ENCODE measurements at places on chromosomes 3 and 15.

DNA sequence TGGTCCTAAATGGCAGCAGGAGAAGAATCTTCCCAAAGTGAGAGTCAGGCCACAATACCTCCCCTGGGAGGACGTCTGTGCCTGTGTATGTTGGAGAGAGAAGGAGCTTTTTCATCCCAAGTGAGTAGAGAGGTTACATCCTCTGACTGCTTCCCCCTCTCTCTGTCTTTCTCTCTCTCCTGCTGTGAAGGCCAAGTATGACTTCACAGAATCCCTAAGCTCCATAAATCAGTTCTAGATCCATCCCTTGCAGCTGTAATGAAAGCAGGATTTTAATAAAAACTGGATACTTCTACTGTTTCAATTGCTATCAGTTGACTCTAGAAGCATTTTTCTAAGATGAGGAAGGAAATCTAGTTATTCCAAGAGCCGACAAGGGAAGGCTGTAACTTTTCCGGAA is 389.1 kb upstream of the PROK2 start:
- no peak for DNase-seq

GRCh38 chr3:31861826-31862225 is 119.2 kb downstream of the OSBPL10 start:
- DNase-seq = no peak

DNA sequence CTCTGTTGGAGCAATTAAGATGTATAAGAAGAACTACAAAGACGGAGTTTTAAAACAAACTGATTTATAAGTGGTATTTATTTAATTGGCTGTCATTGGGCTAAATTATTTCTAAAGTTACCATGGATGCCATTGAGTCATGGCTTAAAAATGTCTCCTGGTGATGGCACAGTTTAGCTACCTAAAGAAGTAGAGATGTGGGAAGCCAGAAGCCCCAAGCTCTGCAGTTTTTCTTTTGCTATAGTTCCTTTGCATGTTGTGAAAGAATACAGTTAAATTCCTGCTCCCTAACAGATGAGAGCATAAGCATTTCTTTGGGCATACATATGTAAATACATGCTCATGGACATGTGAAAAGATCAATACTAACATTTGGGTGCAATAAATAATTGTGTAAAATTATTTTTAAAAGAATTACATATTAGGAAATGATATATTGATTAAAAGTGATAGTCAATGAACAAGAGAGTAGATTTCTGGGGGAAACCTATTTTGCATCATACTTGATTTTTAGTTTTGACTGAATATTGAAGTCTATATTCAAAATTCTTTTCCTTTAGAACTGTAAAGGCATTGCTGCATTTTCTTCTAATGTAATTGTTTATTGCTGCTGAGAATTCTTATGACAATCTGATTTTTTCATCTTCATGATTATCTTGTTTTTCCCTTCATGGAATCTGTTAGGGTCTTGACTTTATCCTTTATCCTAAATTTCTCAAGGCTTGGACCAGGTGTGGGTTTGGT is 2.1 kb downstream of the OPA1 start:
- DNase-seq = no peak

GRCh38 chr3:18898911-18899310 is 249.4 kb upstream of the KCNH8 start:
- no peak for DNase-seq

DNA sequence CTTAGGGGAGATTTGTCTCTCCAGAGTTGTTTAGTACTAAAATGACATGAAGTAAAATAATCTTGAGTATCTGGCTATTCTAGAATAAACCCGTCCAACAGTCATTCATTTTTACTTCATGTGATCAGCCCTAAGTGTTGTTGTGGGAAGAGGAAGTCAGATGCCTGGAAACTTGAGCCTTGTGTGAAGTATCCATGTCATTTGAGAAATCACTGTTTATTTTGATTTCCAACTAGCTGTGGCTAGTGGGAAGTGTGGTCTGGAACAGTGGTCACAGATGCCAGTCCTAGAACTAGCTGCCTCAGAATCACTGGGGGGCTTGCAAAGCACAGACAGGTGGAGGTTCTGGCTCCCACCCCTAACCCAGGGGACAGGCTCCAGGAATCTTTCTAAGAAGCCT is 77.7 kb upstream of the LIMD1 start:
- DNase-seq = no peak

- peak; percentile 2 for DNase-seq
These were observed 50.9 kb downstream of the MYL3 start for GRCh38 chr3:46812237-46812791.

DNA sequence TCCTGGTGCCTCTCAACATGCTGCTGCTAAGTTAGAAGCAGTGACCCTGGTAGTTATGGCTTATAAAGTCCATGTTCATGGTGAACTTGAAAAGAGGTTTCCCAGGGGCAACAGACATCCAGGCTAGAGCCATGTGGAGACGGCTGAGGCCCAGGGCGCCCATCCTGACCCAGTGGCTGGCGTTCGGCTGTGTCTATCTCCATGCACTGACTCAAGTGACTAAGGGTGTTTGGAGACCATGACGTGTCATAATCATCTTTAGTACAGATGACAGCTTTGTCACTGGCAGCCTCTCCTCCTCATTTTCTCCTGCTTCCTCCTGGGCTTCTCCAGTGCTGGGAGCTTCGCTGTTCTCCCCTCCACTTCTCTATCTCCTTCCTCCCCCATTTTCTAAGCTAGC is 287.4 kb upstream of the LYSMD4 start:
- DNase-seq = no peak

- DNase-seq = no peak
These were observed 19.3 kb downstream of the TNFAIP8L3 start for GRCh38 chr15:51075364-51075763.

DNA sequence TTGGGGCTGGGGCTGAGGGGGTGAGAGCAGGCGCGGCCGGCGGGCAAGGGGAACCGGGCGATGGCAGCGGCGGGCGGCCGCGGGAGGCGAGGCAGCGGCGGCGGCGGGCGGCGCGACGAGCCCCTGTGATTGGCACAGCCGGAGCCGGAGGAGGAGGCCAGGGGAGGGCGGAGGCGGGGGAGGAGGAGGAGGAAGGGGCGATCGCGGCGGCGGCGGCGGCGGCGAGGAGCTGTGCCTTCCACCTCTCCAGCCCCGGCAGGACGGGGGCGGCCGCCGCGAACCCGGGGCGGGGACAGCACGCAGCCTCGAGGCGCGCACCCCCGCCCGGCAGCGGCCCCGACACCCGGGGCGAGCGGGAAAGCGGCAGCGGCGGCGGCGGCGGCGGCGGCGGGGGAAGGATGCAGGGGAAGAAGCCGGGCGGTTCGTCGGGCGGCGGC is at the start of gene SLCO3A1:
Gene SLCO3A1, plus strand, starts transcription at position 198 of the 437 bp plus-strand sequence.
- DNase-seq = peak; percentile 64

GRCh38 chr3:140316466-140316865 is 361.4 kb upstream of the TRIM42 start:
- no peak for DNase-seq

DNA sequence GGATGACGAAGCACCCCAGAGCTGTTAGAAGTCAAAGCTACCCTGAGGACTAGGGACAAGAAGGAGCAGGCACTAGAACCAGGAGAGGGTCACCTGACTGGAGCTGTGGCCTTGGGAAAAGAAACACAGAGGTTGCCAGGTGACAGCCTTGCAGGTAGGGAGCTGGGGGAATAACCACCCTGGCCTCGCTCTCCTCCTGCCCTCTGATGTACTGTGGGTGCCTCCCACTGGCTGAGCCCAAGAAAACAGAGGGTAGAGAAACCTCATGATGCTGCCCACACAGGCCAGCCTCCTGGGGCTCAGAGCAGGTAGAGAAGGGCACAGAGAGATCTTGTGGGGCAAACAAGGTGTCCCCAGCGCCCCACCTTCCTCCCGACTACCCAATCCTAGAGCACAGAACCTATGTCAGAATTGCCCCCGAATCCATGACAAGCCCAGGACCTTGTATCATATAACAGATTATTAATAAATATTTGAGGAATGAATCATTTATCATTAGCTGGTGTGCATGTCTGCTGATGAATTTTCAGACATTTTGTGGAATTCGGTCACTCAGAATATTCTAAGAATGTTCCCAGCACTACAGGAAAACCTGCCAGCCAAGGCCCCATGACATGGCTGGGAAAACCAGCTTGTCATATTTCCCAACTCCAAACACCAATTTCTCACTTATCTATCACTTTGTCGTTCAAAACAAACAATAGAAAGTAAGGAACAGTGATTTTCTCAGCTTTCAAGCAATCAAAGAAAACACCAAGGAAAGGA is 59.8 kb upstream of the MEX3B start:
- no peak for DNase-seq

GRCh38 chr3:62798000-62798399 is 77.2 kb downstream of the CADPS start:
- no peak for DNase-seq

DNA sequence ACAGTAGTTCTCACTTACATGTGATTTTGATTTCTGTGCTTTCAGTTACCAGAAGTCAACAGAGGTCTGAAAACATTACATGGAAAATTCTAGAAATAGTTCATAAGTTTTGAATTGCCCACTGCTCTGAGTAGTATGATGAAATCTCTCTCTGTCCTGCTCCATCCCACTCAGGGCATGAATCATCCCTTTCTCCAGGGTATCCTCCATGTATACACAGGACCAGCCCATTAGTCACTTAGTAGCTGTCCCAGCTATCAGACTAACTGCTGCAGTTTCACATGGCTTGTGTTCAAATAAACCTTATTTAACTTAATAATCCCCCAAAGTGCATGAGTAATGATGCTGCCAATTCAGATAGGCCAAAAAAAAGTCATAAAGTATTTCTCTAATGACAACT is 38.6 kb downstream of the EPHA3 start:
- DNase-seq = no peak

- no peak for DNase-seq
These were observed 224.0 kb upstream of the CBLB start for GRCh38 chr3:106092792-106093191.

DNA sequence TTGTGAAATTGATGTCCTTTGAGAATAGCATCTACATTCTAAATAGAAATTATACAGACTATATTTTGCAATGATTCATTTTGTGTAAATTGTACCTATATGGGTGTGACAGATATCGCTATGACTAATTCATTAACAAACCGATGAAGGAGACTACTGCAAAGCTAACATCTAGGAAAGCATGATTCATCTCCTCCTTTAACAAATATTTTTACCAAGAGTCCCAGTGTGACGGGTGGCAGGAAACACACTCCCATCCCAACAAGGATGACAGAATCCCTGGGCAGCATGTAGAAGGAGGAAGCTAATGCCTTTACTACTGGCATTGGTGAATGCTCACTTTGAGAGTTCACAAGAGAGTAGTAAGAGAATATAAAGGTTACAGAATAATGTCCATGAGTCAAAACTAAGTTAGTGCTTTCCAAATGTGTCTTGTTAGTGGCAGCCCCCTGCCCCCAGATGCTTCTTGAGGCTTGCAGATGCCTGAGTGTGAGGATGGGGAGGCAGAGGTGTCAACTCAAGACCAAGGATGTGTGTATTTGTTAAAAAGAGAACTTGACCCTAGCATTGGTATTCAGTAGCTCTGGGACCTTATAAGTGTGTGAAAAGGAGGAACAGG is 180.6 kb downstream of the FMN1 start:
- DNase-seq = no peak

GRCh38 chr15:58110999-58111717 is 27.0 kb upstream of the AQP9 start:
- DNase-seq = no peak

GRCh38 chr3:127538569-127538968 is 52.0 kb downstream of the TPRA1 start:
- no peak for DNase-seq

DNA sequence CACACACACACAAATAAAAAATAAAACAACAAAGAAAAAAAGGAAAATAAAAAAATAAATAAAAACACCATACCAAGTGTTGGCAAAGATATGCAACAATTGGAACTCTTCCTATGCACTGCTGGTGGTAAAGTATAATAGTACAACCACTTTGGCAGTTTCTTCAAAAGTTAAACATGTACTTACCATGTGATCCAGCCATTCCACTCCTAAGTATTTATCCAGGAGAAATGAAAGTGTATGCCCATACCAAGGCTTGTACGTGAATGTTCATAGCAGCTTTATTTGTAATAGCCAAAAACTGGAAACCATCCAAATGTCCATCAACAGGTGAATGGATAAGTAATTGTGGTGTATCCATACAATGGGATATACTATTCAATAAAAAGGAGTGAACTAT is 17.0 kb downstream of the WDR93 start:
- DNase-seq = no peak

- DNase-seq = no peak
These were observed 143.6 kb downstream of the NAALADL2 start for GRCh38 chr3:175002732-175003143.

DNA sequence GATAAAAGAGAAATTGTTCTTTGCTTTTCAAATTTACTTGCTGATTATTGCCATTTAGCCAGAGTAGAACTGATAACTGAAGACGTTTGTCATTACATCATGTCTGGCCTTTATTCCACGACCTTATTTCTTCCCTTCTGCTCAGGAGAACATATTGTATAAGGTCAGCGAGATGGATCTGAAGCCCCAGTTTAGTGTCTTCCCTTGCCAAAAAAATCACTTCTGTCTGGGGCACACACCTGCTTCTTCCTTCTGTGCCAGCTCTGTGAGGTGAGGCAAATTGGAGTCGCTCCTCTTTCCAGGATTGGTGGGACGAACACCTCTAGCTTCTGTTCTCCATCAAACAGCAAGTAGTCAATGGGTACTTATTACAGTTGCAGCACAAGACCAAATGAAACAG is 250.3 kb upstream of the CRBN start:
- DNase-seq = no peak

- no peak for DNase-seq
These were observed 231.5 kb upstream of the SETMAR start for GRCh38 chr3:4071481-4072184.

DNA sequence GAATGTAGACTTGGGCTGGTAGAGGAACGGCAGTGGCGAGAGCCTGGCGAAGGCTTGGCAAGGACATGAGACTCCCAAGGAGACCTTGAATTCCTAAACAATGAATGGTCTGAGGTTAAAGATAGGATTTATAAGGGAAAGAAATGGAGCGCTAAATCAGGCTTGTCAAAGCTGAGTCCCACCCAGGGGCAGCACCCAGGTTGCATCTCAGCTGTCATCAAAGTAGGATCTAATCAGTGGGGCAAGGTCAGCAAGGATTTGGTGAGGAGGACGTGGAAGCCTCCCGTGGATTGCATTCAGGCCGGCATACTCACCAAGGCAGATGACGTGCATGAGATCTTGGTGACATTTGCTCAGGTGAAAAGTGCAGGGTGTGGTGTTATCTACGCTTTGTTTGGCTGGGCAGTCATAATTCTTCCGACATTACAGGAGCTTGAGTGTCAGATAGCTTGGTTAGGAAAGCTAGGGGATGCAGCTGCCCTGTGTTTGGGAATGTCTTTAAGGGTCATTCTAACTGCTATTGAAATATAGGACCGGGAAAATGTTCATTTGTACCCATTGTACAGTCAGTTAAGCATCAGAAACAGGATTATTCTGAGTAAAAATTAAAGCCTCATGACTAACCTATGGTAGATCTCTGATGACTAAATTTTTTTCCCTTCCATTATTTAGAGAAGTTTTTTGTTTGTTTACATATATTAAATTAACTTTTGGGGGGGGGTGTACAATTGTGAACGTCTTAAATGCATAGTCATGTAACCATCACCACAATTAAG is 99.4 kb upstream of the TSC22D2 start:
- no peak for DNase-seq

All from NAMALWA (cell line).